ENCODE measurements at places on chromosomes 16 and 17. TPM values are rescaled to one million over a fixed set of nuclear protein-coding genes. Genes with fewer than 3 reads are reported as not detected.

WFIKKN1 gene
- polyA plus RNA-seq = 0.30 TPM

SPEM2 gene
- not detected for polyA plus RNA-seq

HOXB5 gene
- polyA plus RNA-seq = 29.4 TPM

PIMREG gene
- 25.4 TPM for polyA plus RNA-seq

DNA sequence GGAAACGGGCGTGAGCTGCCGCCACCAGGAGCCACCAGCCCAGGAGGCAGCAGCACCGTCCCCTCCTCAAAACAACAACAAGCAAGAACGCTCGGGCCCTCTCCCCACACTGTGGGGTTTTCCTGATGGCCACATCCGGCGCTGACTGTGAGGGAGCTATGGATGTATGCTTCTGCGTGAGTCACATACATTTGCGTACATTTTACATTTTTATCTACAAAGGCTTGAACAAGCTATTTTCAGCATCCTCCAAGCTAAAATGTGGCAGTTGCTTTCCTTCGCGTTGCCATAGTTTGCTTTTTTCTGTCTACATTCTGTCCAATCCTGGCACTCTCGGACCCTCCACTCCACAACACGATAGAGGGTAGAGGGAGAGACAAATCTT is 2.0 kb upstream of the ABR start:
- DNase-seq = no peak

DNA sequence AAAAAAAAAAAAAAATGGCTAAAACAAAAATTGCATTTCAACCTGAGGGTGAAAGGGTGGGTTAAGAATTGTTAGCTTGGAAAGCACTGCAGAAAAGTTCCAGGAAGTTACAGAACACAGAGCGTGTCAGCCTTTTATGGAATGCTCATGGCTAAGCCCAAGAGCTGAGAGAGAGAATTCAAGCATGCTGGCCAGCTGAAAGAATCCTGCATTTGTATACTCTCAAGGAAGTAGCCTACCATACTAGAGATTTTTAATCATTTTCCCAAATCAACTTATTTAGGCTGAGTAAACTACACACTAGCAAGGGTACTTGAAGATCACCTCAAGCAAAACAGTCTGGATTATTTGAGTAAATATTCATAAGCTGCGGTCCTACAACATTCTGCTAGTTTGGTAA is 153.9 kb downstream of the KCNJ2 start:
- DNase-seq = no peak

- DNase-seq = peak; percentile 43
Measured at GRCh38 chr16:76360404-76360803, 83.2 kb downstream of the CNTNAP4 start.

- DNase-seq = no peak
Measured at GRCh38 chr16:31505483-31505882, 2.7 kb downstream of the RUSF1 start.

All from right lung (tissue), 10 donors.